MV-4-11 (cell line): ENCODE measurements at places on chromosomes 4 and X.

GRCh38 chr4:174631901-174632758 is 109.8 kb upstream of the HPGD start:
- peak; percentile 26 for DNase-seq

DNA sequence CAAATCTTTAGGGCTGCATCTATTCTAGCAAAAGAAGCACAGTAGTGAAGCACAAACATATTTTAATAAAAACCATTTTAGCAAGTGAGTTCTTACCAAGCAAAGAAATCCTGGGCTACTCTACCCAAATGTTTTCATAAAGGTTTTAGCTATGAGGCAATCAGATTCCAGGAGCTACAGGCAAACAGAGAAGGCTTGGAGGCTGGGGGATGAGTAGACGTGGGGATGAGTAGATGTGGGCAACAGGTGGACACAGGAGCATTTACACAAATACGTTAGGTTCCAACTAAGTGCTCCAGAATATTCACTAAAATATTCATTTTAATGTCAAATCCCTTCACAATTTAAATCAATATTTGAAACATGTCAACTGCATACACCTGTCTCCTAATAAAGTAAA is 34.5 kb downstream of the ATP11C start:
- DNase-seq = no peak

DNA sequence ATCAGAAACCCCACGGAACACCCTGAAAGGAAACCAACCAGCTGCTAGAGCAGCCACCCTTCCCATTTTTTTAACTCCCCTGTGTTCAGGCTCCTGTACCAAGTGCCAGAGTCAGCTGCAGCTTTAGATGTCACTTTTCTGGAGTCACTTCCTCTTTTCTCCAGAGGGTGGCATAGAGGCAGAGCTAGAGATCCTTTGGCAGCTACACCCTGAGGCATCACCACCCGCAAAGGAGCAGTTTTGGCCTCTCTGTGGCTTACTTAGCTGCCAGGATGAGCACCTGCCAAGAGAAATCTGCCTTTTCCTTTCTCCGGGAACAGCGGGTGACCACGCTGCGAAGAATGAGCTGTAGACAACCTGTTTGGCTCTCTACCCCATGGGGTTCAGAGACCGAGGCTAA is 58.0 kb upstream of the CHRDL1 start:
- peak; percentile 67 for DNase-seq

DNA sequence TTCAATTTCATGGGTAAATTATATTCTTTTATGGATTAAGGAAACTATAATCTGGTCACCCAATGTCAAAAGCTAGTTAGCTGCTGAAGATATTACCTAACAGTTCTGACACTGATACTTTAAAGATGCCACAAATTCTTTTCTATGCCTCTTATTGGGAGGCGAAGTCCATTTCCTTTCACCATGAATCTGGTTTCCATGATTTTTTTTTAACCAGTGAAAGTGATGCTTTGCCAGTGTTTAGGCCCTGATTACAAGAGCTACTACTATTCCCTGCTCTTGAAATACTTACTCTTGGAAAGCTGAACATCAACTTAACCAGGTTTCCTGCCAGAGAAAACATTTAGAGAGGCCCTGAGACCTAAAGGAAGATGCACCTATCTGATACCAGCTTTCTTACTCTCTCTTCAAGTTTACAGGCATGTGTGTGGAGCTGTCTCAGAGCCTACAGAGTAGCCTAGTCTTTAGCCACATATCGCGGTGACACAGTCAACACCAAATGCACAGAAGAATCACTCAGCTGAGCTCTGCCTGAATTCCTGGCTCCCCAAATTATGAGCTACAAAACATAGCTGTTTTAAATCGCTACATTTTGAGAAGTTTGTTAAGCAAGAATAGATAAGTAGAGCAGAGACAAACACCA is 1280.8 kb downstream of the PCDH7 start:
- DNase-seq = no peak

DNA sequence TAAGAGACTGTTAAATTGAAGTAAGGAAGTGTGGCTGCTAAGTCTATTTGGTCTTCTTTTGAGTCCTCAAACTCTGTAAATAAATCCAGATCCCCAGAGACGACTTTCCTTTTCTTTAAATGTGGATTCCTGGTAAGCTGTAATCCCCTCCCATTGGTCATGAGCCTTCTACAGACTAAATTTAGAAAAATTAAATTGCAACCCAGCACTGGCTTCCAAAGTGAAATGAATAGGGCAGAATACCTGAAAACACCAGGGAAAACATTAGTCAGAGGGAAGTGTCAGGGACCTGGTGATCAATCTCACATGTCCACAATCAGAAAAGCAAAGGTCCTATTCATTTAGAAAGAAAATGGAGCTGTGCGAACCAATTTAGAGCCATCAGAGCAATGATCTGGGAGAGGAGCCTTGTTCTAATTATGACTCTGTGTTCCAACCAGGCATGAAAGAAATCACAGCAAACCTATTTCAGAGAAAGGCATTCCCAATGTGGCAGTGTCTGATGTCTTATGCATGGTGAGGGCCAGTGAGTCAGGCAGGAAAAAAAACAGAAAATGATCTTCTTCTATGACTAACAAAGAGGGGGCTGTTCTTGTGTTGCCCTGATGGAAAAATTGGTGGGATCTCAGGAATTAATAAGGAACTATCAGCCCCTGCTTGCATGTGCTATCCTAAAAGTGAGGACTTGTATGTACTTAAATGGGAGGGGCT is 19.8 kb upstream of the CCDC149 start:
- no peak for DNase-seq

GRCh38 chr4:120524237-120524636 is 398.3 kb downstream of the PRDM5 start:
- DNase-seq = no peak

DNA sequence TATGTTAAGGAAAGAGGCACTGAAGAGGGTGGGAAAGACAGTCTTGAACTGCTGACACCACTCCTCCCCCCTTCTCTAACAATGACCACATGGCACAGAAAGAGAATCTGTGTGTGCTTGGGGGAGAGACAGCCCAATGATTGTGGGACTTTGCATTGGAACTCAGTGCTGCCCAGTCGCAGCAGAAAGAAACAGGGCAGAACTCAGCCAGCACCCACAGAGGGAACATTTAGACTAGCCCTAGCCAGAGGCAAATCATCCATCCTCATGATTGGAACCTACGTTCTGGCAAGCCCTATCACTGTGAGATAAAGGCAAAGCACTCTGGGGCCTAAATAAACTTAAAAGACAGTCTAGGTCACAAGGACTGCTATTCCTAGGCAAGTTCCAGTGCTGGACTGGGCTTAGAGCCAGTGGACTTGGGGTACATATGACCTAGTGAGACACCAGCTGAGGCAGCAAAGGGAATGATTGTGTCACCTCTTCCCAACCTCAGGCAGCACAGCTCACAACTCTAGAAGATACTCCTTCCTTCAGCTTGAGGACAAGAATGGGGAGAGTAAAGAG is 132.8 kb upstream of the S100G start:
- no peak for DNase-seq

GRCh38 chr4:17066972-17067371 is 168.5 kb upstream of the LDB2 start:
- no peak for DNase-seq

- DNase-seq = peak; percentile 42
These were observed 3.5 kb upstream of the VMA21 start for GRCh38 chrX:151393514-151393913.

- DNase-seq = no peak
These were observed 298.7 kb upstream of the EMCN start for GRCh38 chr4:100816436-100817045.

- DNase-seq = no peak
These were observed 968.2 kb downstream of the STIM2 start for GRCh38 chr4:27828843-27829242.

GRCh38 chr4:33149658-33150524 is 2429.7 kb downstream of the PCDH7 start:
- no peak for DNase-seq

- DNase-seq = peak; percentile 51
These were observed 1.2 kb downstream of the PNPLA4 start for GRCh38 chrX:7925867-7926472.

DNA sequence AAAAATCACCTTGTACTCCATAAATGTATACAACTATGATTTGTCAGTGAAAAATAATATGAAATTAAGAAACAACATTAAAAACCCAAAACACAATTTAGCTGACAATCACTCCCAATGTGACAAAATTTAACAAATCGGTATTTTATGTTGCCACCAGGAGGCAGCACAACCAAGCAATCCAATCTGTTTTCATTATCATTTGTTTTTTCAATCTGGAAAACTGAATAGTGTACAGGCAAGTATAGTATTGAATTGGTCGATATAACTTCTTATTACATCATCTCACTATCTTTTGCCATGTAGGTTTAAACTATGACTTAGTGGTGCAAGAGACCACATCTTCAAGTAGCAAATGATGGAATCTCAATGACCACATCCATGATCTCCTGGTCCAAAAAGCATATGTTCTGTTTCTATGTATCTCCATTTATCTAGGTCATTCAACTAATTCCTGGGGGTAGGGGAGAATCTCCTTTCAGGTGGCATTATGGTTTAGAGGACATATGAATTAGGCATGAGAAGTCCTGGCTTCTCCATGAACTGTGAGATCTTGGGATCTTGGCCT is 112.9 kb upstream of the AGA start:
- DNase-seq = peak; percentile 4

GRCh38 chr4:69473699-69474098 is 22.0 kb downstream of the UGT2B4 start:
- DNase-seq = no peak

GRCh38 chr4:156594624-156595023 is 377.0 kb downstream of the PDGFC start:
- peak; percentile 42 for DNase-seq

GRCh38 chrX:24294619-24295018 is 19.2 kb downstream of the SUPT20HL2 start:
- peak; percentile 6 for DNase-seq

DNA sequence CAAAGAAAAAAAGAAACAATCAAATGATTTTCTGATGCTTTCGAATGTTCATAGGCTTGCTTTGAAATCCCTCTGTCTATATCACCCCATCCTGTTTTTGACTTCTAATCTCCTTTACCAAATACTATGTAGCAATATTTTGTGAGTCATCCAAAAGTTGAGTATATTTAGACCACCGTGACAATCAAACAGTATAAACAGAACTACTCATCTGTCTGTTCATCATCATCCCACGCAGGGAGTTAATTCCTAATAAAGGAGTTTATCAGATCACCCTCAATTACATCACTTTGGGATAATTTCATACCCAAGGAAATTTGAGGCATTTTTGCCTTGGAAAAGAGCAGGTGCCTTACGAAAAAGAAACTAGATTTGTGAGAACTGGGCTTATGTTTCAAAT is 212.9 kb downstream of the CBR4 start:
- DNase-seq = peak; percentile 66

DNA sequence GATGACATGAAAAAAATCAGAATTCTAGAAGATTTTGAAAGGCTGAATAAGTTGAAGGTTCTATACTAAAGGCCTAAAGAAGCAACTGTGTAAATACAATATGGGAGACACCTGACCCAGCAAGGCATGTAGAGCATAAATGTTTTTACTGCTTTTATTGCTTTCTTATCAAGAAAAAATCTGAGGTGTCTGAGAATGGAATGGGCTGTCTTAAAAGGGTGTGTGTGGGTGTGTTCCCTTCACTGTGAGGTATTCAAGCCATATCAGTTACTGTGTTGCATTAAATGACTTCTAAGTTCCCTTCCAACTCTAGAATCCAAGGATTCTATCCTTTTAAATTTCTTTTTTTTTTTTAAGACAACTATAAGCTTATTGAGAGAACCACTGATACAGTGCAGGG is 15.7 kb downstream of the ATP8A1 start:
- no peak for DNase-seq

- DNase-seq = no peak
These were observed 364.1 kb downstream of the FSTL5 start for GRCh38 chr4:161799710-161800109.

DNA sequence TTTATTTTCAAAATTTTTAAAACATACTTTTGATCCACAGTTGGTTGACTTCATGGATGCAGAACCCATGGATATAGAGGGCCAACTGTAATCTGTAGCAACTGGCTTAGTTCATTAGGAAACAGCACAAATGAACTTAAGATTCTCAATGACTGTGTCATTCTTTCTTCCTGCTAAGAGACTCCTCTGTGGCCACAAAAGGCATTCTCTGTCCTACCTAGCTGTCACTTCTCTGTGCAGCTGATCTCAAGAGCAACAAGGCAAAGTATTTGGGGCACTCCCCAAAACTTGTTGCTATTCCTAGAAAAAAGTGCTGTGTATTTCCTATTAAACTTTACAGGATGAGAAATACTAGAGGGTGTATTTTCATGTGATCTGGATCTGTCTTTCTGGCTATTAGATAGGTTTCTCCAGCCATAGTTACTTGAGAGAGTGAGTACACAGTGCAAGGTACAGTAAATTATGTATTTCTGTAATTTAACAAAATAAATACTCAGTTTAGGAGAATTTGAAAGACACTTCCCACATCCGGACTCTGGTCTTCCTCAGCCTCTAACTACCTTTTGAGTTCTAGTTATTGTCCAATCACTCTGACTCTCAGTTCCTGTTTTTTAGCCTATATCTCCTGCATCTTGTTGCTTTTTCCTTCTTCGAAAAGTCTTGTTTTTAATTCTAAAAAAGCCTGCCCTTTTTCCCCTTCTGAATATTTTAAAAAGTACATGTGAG is 21.8 kb downstream of the TLR2 start:
- DNase-seq = peak; percentile 92

GRCh38 chr4:23337292-23337691 is 552.6 kb downstream of the PPARGC1A start:
- DNase-seq = no peak

DNA sequence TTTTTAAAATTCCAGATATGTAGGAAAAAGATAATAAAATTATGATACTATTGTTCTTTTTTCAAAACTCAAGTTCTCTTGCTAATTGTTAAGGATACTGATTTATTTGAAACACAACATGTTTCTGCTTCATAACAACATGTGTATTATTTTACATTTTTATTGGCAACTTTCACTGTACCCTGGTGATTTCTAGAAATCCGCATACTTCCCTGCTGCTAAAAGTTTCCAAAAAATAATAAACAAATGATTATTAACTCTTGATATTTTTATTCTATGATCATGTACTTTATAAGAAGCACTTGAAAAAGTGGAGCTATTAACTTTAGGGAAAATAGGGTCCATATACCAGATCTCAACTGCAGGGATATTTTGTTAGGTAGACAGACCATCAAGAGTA is 71.2 kb upstream of the HCCS start:
- DNase-seq = no peak

DNA sequence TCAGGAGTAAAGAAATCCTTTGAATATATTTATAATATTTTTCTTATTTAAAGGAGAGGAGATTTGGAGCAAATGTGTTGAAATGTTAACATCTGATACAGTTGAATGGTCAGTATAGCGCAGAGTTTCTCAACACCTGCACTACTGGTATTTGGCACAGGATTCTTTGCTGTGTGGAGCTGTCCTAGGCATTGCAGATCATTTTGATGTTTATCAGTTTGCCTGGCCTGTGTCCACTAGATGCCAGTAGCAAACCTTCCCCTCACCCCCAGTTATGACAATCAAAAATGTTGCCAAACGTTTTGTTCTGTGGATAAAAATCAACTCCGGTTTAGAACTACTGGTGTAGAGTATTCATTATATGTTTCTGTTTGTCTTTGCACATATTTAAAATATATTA is 765.3 kb upstream of the SLIT2 start:
- DNase-seq = no peak
